ENCODE measurements at places on chromosomes 5 and 9.

DNA sequence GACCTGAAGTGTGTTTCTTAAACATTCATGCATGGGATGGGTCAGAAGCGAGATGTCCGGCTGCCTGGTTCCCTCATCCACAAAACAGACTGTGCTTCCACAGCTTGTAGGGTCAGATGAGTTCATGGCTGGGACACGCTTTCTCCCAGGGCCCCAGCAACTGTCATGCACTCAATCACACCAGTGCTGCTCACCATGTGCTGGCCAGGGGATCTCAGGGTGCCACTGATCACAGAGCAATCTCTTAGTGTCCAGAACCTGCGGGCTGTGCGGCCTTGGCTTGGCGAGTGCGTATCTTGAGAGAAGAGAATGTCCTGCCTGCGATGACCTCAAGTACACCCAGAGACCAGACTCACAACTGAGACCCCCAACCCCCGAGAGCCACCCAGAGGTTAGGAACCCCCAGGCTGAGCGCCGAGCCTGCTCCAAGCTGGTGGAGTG is 26.0 kb upstream of the FCN2 start:
- no peak for DNase-seq

DNA sequence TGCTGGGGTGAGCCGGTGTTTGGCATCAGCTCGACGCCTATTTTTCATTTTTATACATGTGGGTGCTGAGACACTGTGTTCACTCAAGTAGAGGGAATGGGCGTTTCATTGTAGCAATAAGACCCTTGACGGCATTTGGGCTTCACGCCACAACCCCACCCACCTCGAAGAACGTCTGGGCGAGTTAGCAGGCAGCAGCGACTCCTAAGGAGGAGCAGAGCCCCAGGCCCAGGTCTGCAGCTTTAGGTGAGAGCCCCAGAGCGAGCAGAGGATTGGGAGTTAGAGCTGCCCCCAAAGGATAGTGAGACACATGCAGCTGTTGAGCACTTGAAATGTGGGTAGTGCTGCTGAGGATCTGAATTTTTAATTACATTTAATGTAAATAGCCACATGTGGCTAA is 1.6 kb upstream of the ZFP62 start:
- no peak for DNase-seq

DNA sequence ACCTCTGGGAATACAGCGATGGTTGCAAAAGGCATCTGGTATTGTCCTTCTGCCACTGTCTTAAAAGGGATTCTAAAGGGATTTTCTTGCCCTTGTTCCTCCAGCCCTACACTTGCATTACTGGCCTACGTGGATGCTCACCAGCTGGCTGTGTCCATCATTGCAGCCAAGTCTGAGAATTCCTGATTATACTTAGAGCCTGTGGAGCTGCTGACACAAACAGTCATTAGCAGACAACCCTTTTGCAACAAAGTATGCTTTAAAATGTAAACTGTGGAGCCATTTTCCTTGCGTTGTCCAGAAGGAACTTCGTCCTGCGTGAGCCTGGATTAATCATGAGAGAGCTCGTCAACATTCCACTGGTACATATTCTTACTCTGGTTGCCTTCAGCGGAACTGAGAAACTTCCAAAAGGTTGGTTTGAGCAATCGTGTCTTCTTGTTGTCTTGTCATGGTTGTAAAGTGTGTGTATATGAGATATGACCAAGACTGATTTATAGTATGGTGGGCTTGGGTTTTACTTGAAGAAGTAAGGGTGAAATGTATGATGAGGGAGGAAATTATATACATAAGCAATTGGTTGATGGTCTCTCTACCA is at the start of gene MUSK:
Gene MUSK, plus strand, starts transcription at position 222 of the 598 bp plus-strand sequence. Its CDS starts 114 bp downstream, at position 336.
- DNase-seq: no peak

DNA sequence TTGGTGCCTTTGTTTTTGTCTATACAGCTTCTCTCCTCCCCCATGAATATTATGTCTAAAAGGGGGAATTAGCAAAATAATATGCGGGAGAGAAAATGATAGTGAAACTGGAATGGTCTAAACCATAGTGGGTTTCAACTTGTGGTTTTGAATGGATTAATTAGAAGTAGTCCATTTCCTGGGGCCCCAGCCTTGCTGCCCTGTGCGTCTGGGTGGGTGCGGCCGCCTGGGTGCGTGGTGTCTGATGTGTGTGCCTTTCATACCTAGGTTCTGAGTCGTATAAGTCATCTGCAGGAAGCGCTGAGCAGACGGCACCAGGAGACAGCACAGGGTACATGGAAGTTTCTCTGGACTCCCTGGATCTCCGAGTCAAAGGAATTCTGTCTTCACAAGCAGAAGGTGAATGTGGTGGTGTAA is 120.0 kb upstream of the CACNA1B start:
- DNase-seq: no peak

DNA sequence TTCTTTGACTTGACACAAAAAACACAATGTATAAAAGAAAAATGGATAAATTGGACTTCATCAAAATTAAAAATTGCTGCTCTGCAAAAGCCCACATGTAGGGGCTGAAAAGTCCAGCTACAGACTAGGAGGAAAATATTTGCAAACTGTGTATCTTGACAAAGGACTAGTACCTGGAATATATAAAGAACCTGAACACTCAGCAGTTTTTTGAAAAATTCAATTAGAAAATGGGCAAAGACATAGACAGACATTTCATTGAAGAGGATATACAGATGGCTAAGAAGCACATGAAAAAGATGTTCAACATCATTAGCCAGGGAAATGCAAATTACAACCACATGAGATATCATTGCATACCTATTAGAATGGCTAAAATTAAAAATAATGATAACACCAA is 18.5 kb upstream of the TAL2 start:
- no peak for DNase-seq

GRCh38 chr9:110188991-110189390 is 19.0 kb downstream of the C9orf152 start:
- DNase-seq: peak; percentile 84

DNA sequence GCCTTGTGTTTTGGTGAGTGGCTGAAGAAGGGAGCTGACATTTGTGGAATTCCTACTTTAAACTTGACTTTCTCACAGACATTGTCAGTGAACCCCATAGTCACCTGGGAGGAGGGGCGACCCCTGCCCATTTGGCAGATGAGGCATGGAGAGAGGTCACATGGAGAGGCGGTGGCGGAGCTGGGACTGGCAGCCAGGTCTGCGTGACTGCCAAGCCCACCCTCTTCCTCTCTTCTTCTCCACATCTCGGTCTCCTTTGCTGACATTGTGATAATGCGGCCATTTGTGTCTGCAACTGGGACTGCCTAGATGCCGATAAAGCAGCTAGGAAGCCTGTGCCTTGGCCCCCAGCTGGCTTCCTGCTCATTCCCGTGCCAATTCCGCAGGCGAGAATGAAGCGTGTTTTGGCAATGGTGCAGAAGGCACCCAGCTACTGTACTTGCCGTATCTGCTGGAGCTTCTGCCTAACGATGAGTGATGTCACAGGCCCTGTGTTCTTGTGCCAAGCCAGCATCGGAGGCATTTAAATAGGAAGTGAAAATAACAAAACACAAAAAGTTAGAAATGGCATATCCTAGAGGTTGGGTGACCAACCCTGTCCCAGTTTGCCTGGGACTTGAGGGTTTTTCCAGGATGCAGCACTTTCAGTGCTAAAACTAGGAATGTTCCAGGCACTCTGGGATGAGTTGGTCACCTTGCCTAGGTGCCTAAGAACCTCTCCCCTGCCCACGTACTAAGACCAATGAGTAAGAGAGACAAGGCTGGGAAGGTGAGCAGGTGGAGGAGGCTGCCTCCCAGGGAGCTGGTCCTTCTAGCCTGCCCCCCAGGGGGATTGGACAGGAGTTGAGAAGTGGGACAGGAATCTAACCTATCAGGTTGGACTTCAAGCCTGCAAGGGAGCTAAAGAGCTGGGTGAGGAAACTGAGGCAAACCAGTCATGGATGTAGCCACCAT is 23.6 kb downstream of the OLFML2A start:
- DNase-seq: no peak

DNA sequence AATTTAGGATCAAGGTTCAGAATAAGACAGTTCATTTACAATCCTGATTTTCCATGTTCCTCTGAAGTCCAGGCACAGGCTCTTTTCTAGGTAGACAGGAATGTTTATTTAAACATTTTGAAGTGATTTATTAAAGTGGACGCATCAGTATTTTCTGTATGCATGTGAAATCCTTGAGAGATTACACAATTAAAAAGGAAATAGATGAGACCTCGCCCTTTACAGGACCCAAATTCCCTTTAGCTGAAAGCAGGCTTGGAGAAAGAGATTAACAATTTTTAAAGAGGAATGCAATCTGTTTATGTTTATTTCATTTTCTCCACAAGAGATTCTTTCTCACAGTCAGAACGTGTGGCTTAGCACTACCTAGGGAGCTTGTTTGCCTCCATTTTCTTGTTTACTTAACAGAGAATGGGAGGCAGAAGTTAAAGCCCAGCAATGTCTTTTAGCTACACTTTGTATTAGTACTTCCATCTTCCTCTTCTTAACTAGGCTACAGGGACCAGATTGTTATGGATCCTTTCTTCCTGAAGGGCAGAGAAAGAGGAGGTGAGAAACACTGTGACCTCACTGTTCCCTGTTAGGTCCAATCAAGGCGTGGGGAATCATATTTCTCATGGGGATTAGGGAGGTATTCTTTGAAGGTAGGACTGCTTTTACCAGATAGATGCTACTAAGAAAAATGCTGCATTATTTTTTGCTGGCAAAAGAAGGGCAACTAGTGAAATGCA is 416.0 kb downstream of the SH3GL2 start:
- no peak for DNase-seq

DNA sequence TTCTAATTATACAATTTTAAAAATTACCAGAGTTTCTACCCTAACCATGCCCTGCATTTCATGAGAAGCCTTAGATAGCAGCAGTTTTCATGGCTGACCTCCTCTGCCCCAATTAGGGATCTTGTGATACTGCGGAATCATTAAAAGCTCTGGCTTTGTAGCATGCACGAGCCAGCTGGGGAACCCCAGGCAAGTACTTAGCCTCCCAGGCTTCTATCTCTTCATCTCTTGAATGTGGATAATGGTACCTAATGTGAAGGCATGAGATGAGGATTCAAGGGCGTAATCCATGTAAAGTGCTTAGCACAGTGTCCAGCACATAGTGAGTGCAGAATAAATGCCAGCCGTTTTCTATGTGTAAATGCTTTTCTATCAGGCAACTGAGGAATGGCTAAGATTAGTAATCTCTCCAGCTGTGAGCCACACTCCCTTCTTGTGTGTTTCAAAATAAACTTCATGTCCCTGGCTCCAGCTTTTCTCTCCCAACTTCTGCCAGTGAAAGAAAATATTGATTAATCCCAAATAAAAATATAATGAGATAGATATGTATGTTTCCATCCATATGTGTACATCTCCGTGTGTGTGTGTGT is 88.4 kb downstream of the APBA1 start:
- no peak for DNase-seq

- DNase-seq: no peak
Measured at GRCh38 chr9:638152-638551, 203.3 kb upstream of the DMRT1 start.

- peak; percentile 49 for DNase-seq
Measured at GRCh38 chr5:179974946-179975712, 67.4 kb upstream of the TBC1D9B start.

DNA sequence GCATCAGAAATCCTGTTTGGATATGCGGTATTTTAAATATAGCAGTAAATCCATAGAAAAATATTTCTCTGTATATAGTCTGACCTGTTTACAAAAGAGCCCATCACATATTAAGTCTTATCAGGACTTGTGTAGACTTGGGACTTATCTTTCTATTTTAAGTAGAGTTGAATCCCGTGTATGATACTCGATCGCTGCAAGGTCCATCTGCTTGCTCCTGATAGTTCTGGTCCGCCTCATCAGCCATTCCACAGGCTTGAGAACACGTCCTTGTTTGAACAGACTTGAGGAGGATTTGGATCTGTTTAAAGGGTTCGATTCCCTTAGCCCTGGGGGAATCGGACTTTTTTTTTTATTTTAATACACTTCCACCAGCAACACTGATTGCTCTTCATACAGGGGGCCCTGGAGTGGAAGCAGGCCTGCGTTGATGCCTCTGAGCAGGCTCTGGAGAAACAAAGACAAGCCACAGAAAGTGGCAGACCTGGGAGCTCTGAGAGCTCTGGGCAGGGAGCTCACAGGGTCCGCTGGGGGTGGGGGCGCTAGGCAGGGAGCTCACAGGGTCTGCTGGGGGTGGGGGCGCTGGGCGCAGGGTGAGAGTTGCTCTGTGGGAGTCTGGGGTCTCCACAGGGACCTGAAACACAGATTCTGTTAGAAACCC is 112.2 kb downstream of the MVB12B start:
- no peak for DNase-seq

DNA sequence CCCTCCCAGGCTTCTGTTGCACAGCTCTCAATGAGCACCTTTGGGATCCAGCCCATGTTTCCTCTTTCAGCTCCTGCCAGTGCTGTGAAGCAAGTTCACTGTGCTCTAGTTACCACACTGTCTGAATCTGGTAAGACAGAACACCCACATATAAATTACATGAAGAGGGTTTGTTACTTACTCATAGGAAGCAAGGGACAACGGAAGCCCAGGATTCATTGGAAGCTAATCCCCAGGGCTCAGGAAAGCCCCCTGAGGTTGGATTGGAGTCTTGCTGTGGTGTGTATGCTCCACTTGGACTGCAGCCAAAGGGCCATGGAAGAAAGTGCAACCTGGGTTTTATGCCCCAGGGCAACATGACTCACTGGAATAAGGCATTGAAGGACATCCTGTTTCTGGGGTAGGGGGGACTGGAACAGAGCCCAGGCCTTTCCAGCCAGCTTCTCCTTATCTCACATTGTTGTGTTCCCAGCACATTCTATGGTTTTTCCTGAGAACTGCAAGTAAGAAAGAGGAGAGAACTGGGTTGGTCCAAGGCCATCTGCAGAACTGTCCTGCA is 15.6 kb upstream of the CLK4 start:
- DNase-seq: no peak

- no peak for DNase-seq
Measured at GRCh38 chr5:57069115-57069835, 104.6 kb upstream of the GPBP1 start.

DNA sequence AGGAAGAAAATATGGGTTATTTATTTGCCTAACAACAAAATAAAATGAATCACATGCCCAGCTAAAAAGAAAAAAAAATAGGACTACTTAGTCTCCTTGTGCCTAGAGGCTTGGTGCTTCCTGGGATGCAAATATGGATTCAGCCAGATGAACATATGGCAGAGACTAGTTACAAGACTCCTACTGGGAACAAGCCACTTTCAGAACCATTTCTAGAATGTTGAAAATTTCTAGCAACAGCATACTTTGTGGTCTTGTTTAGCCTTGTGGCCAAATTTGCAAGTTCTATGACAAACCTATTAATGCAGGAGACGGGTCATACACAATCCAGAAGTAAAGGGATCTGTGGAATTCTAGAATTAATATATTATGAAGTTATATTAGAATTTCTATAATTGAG is 198.7 kb downstream of the CHSY3 start:
- no peak for DNase-seq
